ENCODE measurements at places on chromosomes 1 and 21.

GRCh38 chr1:194071205-194071604 lies 884.8 kb upstream of the B3GALT2 start:
- DNase-seq = no peak

DNA sequence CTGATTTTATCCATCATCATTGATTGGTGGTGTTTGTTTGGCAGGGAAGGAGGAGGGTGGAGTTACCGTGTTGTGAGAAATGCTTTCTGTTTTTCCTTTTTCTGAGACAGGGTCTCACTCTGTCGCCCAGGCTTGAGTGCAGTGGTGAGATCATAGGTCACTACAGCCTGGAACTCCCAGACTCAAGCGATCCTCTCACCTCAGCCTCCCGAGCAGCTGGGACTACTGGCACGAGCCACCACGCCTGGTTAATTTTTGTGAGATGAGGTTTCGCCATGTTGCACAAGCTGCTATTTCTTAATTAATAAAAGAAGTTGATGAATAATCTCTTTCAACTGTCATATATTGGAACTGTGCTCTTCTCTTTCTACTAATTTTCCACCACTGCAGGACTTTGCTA lies 44.3 kb downstream of the HUNK start:
- no peak for DNase-seq

- no peak for DNase-seq
Observed at GRCh38 chr1:172416496-172417035, 3.9 kb upstream of the C1orf105 start.

GRCh38 chr1:9687120-9687873 lies 35.8 kb downstream of the PIK3CD start:
- peak; percentile 80 for DNase-seq

All from mucosa of descending colon (tissue), 3 donors.